ENCODE measurements at places on chromosomes 3 and 15. TPM values are rescaled to one million over a fixed set of nuclear protein-coding genes. Genes with fewer than 3 reads are reported as not detected.

CLRN1 gene
- polyA plus RNA-seq, result not detected

SNRPN gene
- polyA plus RNA-seq, result 384 TPM

ZNF502 gene
- polyA plus RNA-seq, result 1.3 TPM

DNA sequence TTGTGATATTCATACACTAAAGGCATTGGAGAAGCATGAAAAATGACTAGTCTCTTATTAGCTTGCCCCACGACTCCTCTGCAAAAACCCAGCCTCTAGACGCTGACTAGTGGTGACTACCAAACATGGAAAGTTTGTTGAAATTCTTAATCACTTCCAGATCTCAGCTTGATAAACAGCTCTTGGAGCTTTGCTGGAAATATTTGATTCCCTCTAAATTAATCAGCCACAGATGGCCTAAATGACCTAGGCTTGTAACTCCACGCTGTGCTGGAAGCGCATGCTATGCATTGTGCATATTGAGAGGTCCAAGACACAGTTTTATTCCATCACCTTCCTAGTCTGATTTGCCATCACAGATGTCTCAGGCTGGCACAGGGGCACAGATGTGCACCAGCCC is 244.7 kb upstream of the ST8SIA2 start:
- DNase-seq, result no peak

DNA sequence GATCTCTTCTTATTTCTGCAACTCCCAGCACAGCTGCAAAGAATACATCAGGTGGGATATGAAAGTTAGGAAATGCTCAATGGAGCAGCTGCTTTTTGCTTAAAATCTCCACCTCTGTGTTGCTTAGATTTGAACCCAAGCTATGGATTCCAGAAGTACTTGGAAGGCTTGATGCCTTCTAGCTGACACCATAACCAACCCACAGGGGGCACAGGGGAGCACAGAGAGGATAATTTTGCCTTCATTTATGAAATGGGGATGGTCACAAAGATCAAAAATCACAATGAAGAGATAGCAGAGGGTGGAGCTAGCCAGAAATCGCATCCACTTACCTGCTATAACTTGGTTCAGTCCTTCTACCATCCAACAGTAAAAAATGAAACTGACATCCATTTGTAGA is 75.7 kb downstream of the DUT start:
- no peak for DNase-seq

DNA sequence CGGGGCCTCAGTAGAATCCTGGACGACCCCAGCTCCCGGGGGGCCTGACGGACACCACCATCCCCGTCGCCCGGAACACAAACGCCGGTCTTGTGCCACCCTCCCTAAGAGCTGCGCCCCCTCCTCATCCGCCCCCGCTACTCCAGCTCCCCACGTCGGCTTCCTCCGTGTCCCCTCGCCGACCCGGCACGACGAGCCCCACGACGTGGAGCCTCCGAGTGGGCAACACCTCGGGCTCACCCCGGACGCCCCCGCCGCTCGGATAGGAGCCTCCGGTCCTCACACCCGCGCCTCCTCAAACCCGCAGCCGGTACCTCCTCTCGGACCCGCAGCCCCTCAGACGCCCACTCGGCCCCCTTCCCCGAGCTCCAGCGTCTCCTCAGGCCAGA is 525 bp downstream of the NPTN start:
- no peak for DNase-seq

LRRC15 gene
- polyA plus RNA-seq, result not detected

DNA sequence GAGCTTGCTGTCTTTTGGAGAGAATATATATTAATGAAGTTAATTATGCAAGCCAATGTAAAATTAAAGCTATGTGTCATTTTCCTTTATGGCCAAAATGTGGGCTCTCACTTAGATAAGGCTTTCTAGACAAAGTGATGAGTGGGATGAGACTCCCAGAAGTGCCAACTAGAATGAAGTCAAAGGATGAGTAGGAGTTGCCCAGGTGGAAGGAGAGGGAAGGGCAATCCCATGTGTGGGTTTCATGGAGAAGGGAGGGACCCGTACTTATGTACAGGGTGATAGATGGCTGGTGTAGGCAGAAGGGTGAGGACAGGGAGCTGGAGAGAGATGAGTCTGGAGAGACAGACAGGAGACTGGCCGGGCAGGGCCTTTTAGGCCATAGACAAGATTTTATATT is 239.2 kb downstream of the THRB start:
- no peak for DNase-seq

- no peak for DNase-seq
Observed at GRCh38 chr3:51340989-51341636, 44.0 kb upstream of the MANF start.

ASB14 gene
- 0.20 TPM for polyA plus RNA-seq

- no peak for DNase-seq
Observed at GRCh38 chr3:58955308-58955707, 94.5 kb downstream of the CFAP20DC start.

- DNase-seq, result no peak
Observed at GRCh38 chr15:52037889-52038505, 19.0 kb downstream of the MAPK6 start.

Measured in CD4-positive, CD25-positive, alpha-beta regulatory T cell (primary cell).